ENCODE measurements at places on chromosomes 2 and 18. TPM values are rescaled to one million over a fixed set of nuclear protein-coding genes. Genes with fewer than 3 reads are reported as not detected.

Gene PDE11A
- under 0.01 TPM for total RNA-seq

Gene IL36G
- total RNA-seq: not detected

Gene GYPC
- 125 TPM for total RNA-seq

Gene TNFRSF11A
- 0.09 TPM for total RNA-seq

Gene HRH4
- total RNA-seq: under 0.01 TPM
